ENCODE measurements at places on chromosomes 3 and 15.
A peak's percentile ranks its signal among the peaks of the same experiment; 100 is the strongest.

DNA sequence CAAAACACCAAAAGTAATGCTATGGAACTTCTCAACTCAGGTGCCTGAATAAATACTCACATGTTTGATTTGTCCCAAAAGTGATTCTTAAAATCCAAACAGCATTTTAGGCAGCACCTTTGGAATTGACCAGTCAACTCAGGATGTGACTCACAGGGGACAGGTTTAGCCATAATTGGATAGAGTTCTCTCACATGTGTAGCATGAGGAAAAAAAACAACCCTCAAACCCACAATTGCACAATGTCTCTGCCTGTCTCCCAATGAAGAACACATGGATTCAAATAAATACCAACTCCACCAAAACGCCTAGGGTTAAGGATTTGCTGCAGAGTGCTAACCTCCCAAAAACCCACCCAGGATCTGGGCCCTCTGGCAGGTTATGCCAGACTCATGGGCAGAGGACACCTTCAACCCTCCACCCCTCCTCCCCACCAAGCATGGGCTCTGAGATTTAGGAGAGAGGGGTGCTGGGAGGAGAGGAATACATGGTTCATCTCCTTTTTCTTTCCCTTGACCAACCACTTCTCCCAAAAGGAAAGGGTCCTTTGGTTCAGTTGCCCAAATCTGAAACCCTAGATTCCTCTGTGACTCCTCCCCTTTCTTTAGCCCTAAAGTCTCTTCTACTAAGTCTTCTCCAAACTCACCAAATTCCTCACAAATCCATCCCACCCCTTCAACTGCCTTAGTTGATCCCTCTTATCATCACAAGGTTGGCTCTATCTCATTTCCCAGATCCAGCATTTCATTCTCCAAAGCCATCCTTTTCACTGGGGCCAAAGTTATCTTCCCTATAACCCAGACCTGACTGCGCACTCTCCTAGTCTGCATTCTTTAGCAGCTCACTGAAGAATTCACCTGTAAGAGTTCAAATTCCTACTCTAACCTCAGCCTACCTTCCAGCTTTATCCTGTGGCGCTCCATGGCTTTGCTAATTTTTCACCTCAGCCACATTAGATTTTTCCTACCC lies 7.7 kb downstream of the RYK start:
- DNase-seq, result peak; percentile 41

GRCh38 chr3:126552688-126553283 lies 5.9 kb downstream of the C3orf22 start:
- DNase-seq, result no peak

GRCh38 chr15:101455291-101456025 lies 34.0 kb downstream of the PCSK6 start:
- no peak for DNase-seq

GRCh38 chr3:119652306-119653033 lies 7.9 kb downstream of the POPDC2 start:
- DNase-seq, result no peak

DNA sequence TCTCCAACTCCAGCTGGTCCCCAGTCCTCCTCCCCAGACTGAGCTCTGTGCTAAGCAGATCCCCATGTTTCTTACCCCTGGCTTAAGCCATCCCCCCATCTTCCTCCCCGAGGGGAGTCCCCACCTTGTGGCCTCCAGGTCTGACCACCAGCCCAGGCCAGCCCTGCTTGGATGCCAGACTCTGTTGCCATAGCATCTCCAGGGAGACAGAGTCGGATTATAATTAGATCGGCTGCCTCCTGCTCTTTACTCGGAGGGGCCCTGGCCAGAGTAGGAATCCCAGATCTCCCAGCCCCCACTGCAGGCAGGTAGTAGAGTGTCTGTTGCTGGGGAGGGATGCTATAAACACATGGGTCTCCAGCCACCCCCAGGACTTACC lies 2.4 kb downstream of the KLHDC8B start:
- no peak for DNase-seq

DNA sequence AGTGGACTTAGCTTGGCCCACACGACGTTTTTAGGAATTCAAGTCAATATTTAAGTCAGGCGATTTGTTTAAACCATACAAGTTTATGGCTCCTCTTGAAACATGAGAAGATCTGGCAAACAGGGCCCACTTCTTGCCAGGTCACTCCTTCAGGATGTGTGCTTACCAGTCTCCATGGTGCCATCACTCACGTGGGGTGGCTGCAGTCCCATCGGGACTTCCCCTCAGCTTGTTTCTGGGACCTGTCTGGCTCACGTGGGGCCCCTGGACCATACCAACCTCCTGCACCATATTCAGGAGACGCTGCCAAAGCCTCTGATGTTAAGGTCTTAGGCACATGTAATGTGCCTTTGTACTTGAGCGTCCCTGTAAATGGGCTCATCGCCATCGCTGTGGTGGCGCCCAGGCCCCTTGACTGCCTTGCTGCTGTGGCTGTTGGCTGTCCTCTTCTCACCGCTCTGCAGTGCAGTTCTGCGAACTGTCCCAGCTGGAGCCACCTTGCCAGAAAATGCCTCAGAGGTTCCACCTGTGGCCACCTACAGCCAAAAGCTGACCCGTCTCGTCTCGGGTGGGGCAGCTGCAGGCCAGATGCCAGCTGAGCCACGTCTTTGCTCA lies 8.9 kb downstream of the MCM2 start:
- no peak for DNase-seq

DNA sequence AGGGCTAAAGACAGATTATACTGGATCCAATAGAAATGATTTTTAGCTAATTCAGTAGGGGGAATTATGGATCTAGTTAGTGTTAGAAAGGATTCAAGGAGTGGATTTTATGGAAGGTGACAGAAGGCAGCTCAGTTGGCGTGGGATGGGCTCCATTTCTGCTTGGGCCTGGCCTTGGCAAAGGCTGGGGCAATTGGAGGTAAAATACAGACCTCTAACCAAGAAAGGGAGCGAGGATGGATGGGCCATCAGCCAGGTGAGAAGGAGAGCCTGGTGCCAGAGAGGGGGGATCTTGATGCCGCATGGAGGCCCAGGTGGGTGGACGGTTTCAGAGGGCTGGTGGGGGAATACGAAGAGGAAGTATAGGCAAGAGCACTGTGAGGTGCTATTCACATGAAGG lies 40.7 kb upstream of the TRA2B start:
- no peak for DNase-seq

- no peak for DNase-seq
Observed at GRCh38 chr3:64360280-64360679, 135.0 kb upstream of the PRICKLE2 start.

GRCh38 chr3:12005951-12006625 lies 1.9 kb downstream of the SYN2 start:
- DNase-seq, result no peak

DNA sequence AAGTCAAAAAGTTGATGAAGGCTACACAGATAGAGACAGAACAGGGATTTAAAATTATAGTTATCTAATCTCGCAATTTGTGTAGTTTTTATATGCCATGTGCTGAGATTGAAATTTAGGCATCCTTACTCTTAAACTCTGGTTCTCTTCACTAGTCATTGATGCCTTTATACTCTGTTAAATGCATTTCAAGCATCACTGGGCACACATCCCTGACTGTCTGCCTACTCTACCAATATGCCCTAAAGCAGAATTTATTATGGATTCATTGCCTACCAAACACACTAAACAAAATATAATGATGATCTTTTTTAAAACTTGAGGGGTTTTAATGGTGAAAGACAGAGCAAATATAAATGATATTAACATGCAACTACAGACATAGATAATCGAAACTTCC lies 10.3 kb upstream of the ALCAM start:
- DNase-seq, result no peak

- DNase-seq, result no peak
Observed at GRCh38 chr3:108393128-108393900, 97.0 kb downstream of the HHLA2 start.

- DNase-seq, result no peak
Observed at GRCh38 chr3:53657651-53658050, 163.2 kb downstream of the CACNA1D start.

- peak; percentile 83 for DNase-seq
Observed at GRCh38 chr3:188153437-188154013, 432 bp upstream of the LPP start.

DNA sequence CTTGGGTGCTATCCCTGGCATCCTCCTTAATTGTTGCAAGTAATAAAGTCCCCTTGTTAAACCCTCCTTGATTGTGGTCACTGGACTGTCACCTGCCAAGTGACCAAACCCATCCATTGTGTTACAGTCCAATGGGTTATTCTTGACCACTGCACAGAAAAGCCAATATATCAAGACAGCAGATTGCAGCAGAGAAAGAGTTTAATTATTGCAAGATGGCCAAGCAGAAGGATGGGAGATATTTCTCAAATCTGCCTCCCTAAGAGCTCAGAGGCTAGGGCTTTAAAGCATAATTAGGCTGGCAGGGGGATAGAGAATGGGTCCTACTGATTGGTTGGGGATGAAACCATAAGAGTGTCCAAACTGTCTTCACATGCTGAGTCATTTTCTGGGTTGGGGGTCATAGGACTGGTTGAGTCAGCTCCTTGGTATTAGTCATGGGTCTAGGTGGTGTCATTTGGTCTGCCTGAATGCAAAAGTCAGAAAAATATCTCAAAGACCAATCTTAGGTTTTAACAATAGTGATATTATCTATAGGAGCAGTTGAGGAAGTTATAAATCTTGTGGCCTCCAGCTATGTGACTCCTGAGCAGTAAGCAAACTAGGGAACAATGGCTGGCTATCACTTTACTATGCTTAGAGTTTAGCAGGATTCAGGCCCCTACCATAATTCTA lies 19.1 kb upstream of the XYLB start:
- no peak for DNase-seq

DNA sequence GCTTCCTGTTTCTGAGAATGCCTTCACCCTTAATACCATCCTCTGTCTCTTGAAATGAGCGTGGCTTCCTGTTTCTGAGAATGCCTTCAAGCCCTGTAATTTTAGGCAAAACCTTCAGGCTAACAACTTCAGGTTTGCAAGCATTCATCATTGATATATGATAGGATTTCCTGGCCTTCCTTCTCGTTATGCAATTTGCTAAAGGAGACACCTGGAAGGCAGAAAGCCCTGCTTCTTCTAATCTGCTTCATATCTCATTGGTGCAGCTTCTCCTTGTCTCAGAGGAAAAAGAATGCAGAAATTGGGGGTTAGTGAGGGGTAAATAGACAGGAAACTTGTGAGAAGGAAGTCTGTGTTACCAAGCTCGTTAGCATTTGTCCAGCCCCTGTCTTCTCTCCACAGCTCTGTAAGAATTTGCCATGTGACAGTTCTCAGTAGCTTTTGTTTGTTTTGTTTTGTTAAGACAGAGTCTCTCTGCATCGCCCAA lies 7.3 kb downstream of the ARL6IP5 start:
- no peak for DNase-seq

DNA sequence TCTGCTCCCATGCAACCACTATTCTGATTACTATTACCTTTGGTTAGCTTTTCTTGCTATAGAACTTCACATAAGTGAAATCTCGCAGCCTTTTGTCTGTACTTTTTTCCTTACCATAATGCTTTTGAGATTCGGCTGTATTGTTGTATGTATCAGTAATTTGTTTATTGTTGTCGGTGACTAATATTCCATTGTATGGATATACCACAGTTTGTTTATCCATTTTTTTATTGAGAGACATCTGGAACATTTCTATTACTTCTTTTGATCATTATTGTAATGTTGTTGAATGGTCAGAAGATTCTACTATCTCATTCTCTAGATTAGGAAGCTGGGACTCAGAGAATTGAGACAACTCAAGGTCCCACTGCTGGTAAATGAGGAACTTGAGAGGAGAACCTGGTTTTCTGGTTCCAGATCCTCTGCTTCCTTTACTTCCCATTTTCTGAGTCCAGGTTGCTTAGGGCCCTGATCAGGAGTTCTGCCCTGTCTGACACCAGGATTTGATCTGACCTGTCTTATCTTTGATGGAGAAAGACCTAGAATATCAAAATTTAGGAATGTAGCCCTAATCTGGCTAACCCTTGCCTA lies 18.2 kb upstream of the SPTSSB start:
- DNase-seq, result no peak

- DNase-seq, result no peak
Observed at GRCh38 chr3:9099702-9100512, 136.6 kb upstream of the RAD18 start.

DNA sequence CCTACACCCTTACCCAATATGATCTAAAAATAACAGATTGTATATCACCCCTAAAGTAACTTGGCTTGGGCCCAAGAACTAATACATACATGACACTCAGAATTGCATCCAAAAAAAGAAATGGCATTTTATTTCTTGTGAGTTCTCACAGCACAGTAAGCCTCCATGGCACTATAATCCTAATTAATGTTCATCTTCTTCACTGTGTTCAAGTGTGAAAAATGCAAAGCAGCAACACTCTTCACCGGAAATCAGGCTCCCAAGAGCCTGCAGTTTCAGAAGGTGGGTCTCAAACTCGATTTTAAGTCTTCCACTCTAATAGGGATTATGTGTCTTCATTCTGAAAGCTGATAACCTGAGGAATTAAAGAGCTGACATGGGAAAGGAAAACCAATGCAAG lies 142.8 kb upstream of the TSC22D2 start:
- DNase-seq, result no peak

DNA sequence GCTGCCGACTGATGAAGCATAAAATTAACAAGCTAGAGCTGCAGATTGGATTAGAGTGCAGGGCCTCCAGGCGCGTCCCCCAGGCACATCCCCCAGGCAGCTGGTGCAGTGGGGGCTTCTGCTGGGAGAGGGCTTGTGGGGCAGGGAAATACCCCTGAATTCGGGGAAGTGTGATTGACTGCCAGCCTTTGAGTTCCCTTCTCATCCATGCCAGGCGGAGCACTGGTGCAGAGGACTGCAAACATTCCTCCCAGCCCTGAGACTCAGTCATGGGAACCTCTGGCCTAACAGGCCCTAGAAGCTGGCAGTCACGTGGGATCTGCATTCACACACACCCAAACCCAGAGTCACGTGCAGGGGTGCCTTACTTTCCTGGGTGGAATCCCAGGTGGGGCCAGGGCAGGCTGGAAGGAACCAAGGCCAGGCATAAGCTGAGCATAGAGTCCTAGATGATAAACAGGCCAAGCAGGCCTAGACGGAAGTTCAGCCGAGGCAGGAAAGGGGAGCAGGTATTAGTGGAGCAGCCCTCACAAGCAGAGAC lies 46.2 kb upstream of the SEC22A start:
- no peak for DNase-seq

- no peak for DNase-seq
Observed at GRCh38 chr3:155805204-155805801, 775 bp downstream of the C3orf33 start.

DNA sequence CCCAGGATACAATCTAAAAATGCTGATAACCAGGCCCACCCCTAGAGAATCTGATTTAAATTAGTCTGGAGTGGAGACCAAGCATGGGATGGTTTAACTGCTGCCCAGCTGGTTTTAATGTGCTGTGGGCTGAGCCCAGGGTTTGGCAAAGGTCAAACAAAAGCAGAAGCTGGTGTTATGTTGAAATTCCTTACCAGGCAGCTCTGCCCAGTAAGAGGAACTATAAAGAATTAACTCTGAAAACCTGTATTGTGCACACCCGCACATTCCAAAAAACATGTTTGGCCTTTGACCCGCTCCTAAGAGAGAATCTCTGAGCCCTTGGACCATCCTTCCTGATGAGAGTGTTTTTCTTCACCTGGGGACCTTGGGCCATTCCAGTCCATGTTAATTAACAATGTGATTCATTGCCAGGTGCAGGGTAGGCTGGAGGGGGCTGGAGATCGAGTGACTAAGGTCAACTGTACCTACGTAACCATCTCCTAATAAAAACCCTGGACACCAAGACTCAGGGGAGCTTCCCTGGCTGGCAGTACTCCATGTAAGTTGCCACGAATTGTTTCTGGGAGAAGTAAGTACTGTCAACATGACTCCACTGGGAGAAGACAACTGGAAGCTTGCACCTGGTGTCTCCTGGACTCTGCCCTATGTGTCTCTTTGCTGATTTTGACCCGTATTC lies 10.9 kb downstream of the CCDC13 start:
- DNase-seq, result no peak

GRCh38 chr3:48187579-48188265 lies 495 bp downstream of the CDC25A start:
- no peak for DNase-seq

All from amniotic stem cell (primary cell).